ENCODE measurements at places on chromosomes 4 and X. TPM values are rescaled to one million over a fixed set of nuclear protein-coding genes. Genes with fewer than 3 reads are reported as not detected.

DNA sequence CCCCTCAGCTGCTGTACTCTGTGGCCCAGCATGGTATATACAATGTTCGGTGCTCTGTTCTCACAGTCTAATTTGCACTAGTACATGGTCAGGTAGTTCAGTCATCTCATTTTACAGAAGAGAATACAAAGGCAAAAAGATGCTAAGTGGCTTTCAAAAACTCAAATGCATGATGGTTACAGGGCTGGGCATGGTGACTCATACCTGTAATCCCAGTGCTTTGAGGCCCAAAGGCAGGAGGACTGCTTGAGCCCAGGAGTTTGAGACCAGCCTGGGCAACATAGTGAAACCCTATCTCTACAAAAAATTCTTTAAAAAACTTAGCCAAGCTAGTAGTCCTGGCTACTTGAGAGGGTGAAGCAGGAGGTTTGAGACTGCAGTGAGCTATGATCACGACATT, 210.5 kb upstream of the KIT start:
- DNase-seq: no peak

DNA sequence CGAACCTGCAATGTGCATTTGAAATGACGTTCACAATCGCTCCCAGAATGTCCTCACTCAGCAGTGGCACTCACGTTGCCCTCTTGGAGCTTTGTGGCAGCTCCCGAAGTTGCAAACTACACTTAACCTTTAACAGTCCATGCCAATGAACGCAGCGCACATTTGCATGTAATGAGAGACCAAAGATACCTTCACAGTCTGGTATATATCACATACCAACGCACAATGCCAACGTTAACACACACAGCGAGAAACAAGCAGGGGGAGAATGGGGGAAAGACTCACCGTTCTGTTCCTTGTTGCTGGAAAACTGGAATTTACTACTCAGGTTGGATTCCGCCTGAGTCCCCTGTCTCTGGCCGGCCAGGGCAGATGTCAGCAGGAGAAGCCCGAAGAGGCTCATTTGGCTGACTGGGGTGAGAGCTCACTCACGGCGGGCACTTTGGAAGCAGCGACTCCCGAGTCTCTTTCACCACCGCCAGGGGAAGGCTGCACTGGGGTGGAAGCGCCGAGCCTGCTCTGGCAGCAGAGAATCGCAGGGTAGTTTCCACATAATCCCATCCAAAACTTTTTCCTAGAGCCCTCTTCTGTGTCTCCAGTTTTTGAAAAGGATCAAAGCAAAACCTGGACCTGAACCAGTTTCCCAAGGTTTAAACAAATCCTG, 966 bp downstream of the PDGFC start:
- DNase-seq: peak; percentile 81

- DNase-seq: peak; percentile 60
These were observed 791 bp downstream of the GUCY1B1 start for GRCh38 chr4:155759372-155760252.

Gene HPGDS
- total RNA-seq: 0.63 TPM

Gene ARHGAP24
- 42.0 TPM for total RNA-seq

Gene NDNF
- 5.4 TPM for total RNA-seq

GRCh38 chrX:110003167-110004156, 548 bp downstream of the TMEM164 start:
- DNase-seq: no peak

- no peak for DNase-seq
These were observed 113.4 kb downstream of the ZNF827 start for GRCh38 chr4:145825255-145825654.

DNA sequence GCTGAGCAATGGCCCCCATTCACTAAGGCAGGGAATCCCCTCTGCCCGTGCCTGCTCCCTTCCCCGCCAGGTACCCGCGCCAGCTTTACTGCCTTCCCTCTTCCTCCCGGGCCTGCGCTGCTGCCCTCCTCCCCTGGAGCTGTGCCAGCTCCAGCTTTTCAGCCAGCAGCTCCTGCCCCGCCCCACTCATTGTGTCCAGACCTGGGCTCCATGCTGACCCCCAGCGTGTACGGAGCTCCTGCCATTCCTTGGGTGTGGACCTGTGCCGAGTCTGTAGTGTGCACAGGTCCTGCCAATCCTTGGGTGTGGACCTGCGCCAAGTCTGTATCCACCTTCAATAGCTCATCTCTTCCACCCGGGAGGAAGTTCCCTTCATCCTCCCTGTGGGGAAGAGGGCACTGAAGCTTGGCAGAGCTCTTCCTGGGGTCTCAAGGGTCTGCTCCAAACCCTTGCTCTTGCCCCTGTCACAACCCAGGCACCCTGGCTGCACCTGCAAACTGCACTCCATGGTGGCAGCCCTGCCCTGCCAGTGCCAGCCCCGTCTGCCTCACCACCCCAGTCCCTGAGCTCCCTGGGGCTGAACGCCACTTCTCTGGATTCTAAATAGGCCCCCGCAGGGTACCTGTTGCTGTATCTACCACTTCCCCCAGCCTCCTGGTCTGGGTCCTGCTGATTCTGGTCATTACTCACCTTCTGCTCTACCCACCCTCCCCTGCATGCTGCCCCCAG, 63.9 kb downstream of the TRMT44 start:
- no peak for DNase-seq

GRCh38 chrX:51760657-51761056, 17.4 kb downstream of the GSPT2 start:
- DNase-seq: no peak

GRCh38 chrX:116230130-116230898, 59.8 kb downstream of the AGTR2 start:
- no peak for DNase-seq

Gene DUX4
- total RNA-seq: not detected

DNA sequence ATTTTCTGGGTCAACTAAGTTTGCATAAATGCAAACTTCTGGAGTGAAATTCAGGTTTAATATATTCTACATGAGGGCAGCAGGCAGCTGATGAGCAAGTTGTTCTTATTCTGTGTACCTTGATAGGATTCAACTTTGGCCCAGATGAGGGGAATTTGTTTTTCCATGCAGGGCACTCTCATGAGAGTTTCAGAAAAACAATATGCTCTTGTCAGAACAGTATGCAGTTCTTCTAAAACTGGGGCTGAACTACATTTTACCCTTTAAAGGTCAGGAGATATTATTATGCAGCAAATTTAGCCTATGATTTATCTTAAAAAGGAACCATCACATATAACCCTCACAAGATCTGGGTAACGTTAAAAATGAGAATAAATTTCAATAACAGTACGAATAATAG, 19.2 kb downstream of the GPRIN3 start:
- no peak for DNase-seq

GRCh38 chr4:43471950-43472349, 579.4 kb downstream of the GRXCR1 start:
- DNase-seq: no peak

Gene NWD2
- 0.07 TPM for total RNA-seq

Gene NUDT11
- 0.75 TPM for total RNA-seq

Gene TMPRSS11B
- total RNA-seq: not detected

DNA sequence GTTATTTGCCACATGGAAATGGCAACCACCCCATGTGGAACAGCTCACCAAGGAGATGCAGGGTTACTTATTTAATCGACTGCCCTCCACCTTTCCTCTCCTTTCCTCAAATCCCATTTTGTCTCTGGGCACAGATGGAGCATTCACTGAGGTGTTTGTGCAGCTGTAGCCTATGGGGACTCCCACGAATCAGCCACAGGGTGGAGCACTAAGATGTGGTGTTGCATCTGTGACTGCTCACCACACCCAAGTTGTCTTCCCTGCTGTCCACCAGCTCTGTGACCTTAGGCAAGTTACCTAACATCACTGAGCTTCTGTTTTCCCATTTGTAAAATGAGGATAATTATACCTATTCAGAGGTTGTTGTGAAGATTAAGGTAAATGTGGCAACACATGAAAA, 252.4 kb upstream of the CPEB2 start:
- no peak for DNase-seq

DNA sequence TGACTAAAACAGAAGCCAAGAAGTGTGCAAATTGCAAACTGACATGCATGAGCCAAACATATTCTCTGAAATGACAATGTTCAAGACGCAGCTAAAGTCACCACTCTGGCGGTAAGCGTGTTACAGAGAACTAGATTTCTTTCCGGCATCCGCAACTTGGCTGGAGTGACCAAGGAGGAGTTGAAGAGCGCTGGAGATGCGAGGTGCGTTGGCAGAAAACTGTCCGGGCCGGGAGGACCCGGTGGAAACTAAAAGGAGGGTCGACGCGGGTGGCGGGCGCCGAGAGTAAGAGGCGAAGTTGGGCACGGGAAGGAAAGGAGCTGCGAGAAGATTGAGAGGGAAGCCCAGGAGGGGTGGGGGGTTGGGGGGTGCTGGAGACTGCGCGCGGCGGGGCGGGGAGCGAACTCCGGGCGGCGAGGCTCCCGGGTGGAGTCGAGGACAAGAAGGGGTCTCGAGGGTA, 807 bp downstream of the SEL1L3 start:
- no peak for DNase-seq

GRCh38 chrX:39592776-39593175, 505.0 kb downstream of the BCOR start:
- no peak for DNase-seq

DNA sequence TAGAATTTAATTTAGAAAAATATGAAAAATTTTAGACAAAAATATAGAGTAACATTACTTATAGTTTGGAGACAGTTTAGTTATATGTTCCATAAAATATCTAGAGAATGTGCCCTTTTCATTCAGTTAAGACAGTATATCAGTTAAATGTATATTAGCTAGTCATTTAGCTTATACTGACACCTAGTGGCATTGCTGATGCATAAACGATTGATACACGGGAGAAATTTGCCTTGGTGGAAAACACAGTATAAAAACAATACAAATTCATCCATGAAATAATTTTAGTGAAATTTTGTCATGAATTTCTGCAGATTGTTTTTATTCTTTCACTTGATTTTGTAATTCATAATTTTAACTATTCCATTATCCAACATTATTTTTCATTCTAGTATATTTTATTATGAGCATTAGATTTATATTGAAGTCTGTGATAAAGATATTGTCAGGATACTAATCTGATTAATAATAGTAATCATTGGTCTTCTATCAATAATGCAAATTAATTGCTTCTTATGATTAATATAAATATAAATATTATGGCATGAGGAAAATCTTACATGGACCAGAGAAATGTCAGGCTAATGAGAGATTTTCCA, 219.0 kb downstream of the TLL1 start:
- no peak for DNase-seq

Gene GAGE12E
- total RNA-seq: not detected

- DNase-seq: no peak
These were observed 59.1 kb downstream of the ANXA3 start for GRCh38 chr4:78610546-78611214.

- no peak for DNase-seq
These were observed 7.7 kb upstream of the GABRE start for GRCh38 chrX:151982222-151982621.

Gene TEX11
- total RNA-seq: not detected

Gene SLC10A4
- not detected for total RNA-seq

GRCh38 chr4:55757356-55757952, 62.1 kb upstream of the EXOC1L start:
- no peak for DNase-seq

DNA sequence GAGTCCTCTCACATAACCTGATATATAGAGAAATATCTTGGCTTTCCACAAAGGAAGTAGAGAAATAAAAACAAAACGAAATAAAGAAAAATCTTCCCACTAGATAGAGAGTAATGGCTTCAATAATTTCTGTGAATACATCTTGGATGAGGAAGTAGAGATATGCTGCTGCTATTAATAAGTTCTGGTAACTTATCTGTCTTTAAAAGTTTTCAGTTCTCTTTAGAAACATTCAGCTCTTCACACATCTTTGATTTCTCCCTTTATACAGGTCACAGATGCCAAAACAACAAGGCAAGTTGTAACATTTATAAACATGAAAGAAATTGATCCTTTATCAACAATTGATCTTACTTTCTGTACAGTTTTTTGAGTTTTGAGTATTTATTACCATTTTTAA, 615.8 kb downstream of the TRAM1L1 start:
- no peak for DNase-seq
